Endothelial cell of umbilical vein (primary cell): ENCODE measurements at places on chromosomes 11 and 22.

DNA sequence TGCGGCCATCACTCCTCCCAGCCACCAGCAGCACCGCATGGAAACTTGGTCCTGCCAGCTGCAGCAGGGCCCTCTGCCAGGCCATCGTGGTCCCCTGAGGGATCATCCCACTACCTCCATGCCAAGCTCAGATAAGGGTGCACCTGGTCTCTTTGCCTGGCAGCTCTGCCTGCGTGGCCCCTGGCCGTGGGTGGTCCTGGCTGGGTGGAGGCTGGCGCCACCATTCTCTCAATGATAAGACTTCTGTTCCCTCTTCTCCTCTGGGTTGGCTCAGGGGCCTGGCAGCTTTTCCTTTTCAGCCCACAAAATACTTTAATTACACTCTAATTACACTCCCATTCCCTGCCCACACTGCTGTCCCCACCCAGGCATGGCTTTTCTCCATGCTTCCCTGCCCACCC is 26.8 kb upstream of the TSKU start:
- H3K4me1 ChIP-seq, result peaks cover 2% of the 10 kb centered on the region
- no peaks in the 10 kb centered on the region for H3K27me3 ChIP-seq

DNA sequence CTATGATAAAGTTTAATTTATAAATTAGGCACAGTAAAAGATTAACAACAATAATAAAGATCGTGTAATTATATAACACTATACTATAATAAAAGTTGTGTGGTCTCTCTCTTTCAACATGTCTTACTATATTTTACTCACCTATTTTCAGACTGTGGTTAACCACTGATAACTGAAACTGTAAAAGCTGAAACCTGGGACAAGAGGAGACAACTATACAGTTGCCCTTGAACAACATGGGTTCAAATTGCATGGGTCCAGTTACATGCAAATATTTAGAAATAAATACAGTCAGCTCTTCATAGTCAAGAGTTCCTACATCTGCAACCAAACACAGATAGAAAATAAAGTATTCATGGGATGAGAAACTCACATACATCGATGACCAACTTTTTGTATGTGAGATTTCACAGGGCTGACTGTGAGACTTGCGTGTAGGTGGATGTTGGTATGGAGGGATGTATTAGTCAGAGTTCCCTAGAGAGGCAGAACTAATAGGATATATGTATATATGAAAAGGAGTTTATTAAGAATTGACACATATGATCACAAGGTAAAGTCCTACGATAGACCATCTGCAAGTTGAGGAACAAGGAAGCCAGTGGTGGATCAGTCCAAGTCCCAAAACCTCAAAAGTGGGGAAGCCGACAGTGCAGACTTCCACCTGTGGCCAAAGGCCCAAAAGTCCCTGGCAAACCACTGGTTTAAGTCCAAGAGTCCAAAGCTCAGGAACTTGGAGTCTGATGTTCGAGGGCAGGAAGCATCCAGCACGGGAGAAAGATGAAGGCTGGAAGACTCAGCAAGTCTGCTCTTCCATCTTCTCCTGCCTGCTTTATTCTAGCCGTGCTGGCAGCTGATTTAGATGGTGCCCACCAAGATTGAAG is 359.5 kb downstream of the INSC start:
- no peaks in the 10 kb centered on the region for H3K27me3 ChIP-seq
- H3K4me3 ChIP-seq, result no peak overlapping the region
- no peaks in the 10 kb centered on the region for H3K4me1 ChIP-seq

DNA sequence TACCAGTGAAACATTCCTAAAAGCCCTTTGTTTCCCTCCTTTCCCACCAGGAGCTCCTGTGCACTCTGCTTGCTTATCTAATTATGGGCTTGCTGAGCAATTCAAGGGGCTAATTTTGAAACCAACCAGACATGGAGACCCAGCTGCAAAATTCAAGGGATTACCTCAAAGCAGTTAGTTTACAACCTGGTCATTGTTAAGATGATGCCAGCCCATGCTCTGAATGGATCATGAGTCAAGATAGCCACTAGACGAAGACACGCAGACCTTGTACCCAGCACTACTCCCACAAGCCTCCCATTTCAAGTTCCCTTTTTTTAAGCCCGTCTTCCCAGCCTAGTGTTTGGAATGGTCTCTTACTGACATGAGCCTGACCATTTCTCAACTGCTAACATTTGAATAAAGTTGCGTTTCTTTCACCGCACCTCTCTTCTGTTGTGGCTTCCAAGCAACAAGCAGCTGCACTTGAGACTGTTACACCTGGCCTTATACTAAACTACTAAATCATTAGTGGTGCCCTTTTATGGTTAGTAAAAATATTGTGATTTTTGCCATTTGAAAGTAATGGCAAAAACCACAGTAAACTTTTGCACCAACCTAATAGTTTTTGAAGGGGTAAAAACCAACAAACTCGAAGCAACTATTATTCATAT is 315.3 kb upstream of the LUZP2 start:
- no peaks in the 10 kb centered on the region for H3K27me3 ChIP-seq
- no peak overlapping the region for H3K27ac ChIP-seq
- H3K4me3 ChIP-seq, result no peak overlapping the region
- DNase-seq, result no peak
- H3K36me3 ChIP-seq, result no peaks in the 10 kb centered on the region

DNA sequence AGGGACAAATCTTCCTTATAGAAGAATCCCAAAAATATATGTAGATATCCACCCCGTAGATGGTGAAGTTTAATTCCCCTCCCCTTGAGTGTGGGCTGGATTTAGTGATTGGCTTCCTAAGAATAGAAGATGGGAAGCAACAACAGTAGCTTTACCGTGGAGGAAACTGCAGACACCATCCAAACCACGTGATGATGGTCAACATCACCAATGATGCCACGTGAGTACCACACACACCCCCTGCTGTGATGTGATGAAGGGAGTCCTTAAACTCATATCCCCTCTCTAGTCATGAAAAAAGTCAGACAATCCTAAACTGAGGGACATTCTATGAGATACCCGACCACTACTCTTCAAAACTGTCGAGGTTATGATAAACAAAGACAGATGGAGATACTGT is 76.4 kb upstream of the SLC22A12 start:
- no peak overlapping the region for H3K27ac ChIP-seq
- peaks cover 14% of the 10 kb centered on the region for H3K27me3 ChIP-seq
- H3K36me3 ChIP-seq, result no peaks in the 10 kb centered on the region

DNA sequence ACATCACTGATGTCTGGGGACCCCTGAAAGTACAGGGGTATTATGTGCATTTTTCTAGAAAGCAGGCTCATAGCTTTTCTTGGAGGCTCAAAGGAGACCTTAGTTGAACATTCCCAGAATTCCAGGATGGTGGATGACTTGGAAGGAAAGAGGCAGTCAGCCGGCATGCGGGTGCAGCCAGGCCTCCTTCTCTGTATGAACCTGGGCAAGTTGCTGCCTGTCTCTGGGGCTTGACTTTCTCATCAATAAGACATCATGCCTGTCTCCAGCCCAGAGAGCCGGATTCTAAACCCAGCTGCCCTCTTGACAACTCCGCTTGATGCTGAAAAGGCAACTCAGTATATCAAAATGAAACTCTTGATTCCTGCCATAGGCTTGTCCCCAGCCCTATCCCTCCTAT is 12.6 kb downstream of the MS4A15 start:
- no peaks in the 10 kb centered on the region for H3K36me3 ChIP-seq
- H3K4me1 ChIP-seq, result peaks cover 5% of the 10 kb centered on the region
- no peak overlapping the region for H3K4me3 ChIP-seq
- DNase-seq, result no peak
- H3K27ac ChIP-seq, result no peak overlapping the region
- H3K27me3 ChIP-seq, result no peaks in the 10 kb centered on the region

GRCh38 chr11:92464822-92465221 is 240.2 kb downstream of the FAT3 start:
- H3K27me3 ChIP-seq, result no peaks in the 10 kb centered on the region
- H3K4me1 ChIP-seq, result no peaks in the 10 kb centered on the region
- no peak overlapping the region for H3K27ac ChIP-seq
- DNase-seq, result no peak
- no peak overlapping the region for H3K4me3 ChIP-seq
- no peaks in the 10 kb centered on the region for H3K36me3 ChIP-seq

GRCh38 chr11:117334896-117335295 is 7.2 kb downstream of the CEP164 start:
- H3K36me3 ChIP-seq, result peaks cover 7% of the 10 kb centered on the region
- DNase-seq, result no peak
- H3K4me1 ChIP-seq, result peaks cover 5% of the 10 kb centered on the region
- H3K4me3 ChIP-seq, result no peak overlapping the region
- H3K27ac ChIP-seq, result no peak overlapping the region

GRCh38 chr11:119625206-119625978 is 103.6 kb downstream of the NECTIN1 start:
- H3K4me3 ChIP-seq, result no peak overlapping the region
- H3K36me3 ChIP-seq, result no peaks in the 10 kb centered on the region
- no peak overlapping the region for H3K27ac ChIP-seq
- peaks cover 3% of the 10 kb centered on the region for H3K27me3 ChIP-seq

GRCh38 chr11:44916331-44916730 is 34.4 kb downstream of the TP53I11 start:
- H3K36me3 ChIP-seq, result no peaks in the 10 kb centered on the region
- no peaks in the 10 kb centered on the region for H3K27me3 ChIP-seq
- no peak overlapping the region for H3K27ac ChIP-seq
- H3K4me3 ChIP-seq, result no peak overlapping the region

- DNase-seq, result no peak
- H3K4me1 ChIP-seq, result peaks cover 10% of the 10 kb centered on the region
- no peaks in the 10 kb centered on the region for H3K27me3 ChIP-seq
- H3K36me3 ChIP-seq, result no peaks in the 10 kb centered on the region
Measured at GRCh38 chr11:86192519-86193257, 51.9 kb upstream of the EED start.

DNA sequence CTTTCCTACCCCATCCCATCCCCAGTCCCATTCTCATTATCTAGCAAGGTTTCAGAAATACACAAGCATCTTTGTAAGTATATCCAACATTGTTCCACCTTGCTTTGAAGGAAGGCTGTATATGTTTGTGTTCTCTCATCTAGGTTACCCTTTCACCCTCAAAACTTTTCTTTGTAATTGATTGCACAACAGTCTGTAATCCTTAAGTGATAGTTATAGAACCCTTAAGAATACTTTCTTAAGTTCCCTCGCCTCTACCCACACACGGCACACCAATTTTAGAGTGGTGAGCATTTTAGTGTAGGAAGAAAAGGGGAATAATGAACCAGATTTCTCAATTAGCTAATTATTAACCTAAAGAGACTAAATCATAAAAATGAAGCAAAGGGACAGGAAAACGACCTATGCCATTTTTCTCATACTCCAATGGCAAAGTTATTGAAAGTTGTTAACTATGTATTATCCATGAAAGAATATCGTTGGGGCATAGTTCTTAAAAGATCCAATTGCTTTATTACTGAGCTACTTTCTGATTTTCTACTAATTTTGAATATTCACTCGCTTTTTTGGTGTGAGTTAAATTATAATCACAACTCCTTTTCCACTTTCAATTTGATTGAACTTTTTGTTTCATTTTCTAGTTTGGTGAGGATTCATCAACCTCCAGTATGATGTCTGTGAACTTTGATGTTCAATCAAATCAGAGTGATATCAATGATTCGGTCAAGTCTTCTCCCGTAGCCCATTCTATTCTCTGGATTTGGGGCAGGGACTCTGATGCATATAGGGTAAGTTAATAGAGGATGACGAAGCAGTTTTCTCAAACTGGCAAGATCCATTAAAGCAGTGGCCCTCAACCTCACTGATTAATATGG is 44.9 kb downstream of the TTC17 start:
- no peaks in the 10 kb centered on the region for H3K27me3 ChIP-seq
- H3K4me3 ChIP-seq, result no peak overlapping the region
- H3K4me1 ChIP-seq, result no peaks in the 10 kb centered on the region
- peaks cover 20% of the 10 kb centered on the region for H3K36me3 ChIP-seq
- DNase-seq, result no peak

GRCh38 chr11:113814181-113814580 is 34.6 kb downstream of the CLDN25 start:
- H3K4me3 ChIP-seq, result no peak overlapping the region
- peaks cover 3% of the 10 kb centered on the region for H3K36me3 ChIP-seq
- H3K27me3 ChIP-seq, result no peaks in the 10 kb centered on the region
- H3K27ac ChIP-seq, result no peak overlapping the region
- DNase-seq, result peak; percentile 23

GRCh38 chr22:33741025-33741424 is 179.3 kb downstream of the LARGE1 start:
- H3K27me3 ChIP-seq, result no peaks in the 10 kb centered on the region
- H3K4me3 ChIP-seq, result no peak overlapping the region
- no peaks in the 10 kb centered on the region for H3K36me3 ChIP-seq
- no peaks in the 10 kb centered on the region for H3K4me1 ChIP-seq
- no peak for DNase-seq
- H3K27ac ChIP-seq, result no peak overlapping the region

DNA sequence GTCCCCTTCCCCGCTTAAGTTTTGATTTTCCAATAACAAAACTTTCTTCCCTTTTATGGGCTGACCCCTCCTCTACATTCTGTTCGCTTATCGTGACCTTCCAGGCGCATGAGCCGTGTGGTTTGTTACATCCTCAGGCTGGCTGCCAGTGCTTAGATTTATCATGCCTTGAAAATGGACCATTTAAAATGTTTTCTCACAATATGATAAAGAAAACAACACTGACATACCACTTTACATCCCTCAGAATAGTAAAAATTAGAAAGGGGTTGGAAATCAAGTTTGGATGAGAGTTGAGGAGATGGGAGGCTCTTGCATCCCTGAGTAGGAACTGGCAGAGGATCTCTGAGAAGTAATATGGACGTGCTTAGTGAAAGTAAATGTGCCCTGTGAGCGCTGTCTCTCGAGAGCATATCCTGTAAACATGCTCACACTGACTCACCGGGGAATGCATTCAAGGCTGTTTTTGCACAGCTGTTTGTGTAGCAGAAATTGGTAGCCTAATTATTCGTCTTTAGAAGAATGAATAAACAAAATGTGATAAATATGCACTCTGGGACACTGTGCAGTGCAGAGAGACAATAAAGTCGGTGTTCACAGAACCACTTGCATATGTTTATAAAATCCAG is 17.1 kb upstream of the TOLLIP start:
- no peak overlapping the region for H3K4me3 ChIP-seq
- no peak for DNase-seq
- H3K36me3 ChIP-seq, result no peaks in the 10 kb centered on the region
- no peaks in the 10 kb centered on the region for H3K4me1 ChIP-seq

GRCh38 chr11:102626676-102627075 is 1.5 kb upstream of the MMP20 start:
- no peak overlapping the region for H3K4me3 ChIP-seq
- no peak for DNase-seq
- peaks cover 9% of the 10 kb centered on the region for H3K4me1 ChIP-seq
- no peaks in the 10 kb centered on the region for H3K36me3 ChIP-seq
- H3K27ac ChIP-seq, result no peak overlapping the region

GRCh38 chr22:35986088-35986487 is 42.5 kb downstream of the RBFOX2 start:
- H3K27ac ChIP-seq, result no peak overlapping the region
- no peaks in the 10 kb centered on the region for H3K27me3 ChIP-seq
- H3K4me1 ChIP-seq, result peaks cover 15% of the 10 kb centered on the region
- no peaks in the 10 kb centered on the region for H3K36me3 ChIP-seq

GRCh38 chr11:61422226-61422625 is 7.5 kb downstream of the CPSF7 start:
- DNase-seq, result no peak
- H3K4me1 ChIP-seq, result no peaks in the 10 kb centered on the region
- H3K27me3 ChIP-seq, result no peaks in the 10 kb centered on the region
- H3K27ac ChIP-seq, result no peak overlapping the region
- no peak overlapping the region for H3K4me3 ChIP-seq
